ENCODE measurements at places on chromosomes 16 and 17.

DNA sequence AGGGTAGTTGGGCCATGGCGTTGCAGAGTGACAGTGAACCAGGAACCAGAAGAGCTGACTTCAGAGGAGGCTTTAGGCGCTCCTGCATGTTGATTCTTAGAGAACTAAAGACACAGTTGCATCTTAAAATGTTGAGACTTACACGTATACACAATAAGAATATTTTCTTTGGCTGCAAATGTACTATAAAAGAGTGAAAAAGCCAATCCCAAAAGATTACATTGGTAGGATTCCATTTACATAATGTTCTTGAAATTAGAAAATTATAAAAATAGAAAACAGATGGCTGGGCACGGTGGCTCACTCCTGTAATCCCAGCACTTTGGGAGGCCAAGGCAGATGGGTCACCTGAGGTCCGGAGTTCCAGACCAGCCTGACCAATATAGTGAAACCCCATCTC lies 738.8 kb downstream of the WWOX start:
- DNase-seq: no peak

DNA sequence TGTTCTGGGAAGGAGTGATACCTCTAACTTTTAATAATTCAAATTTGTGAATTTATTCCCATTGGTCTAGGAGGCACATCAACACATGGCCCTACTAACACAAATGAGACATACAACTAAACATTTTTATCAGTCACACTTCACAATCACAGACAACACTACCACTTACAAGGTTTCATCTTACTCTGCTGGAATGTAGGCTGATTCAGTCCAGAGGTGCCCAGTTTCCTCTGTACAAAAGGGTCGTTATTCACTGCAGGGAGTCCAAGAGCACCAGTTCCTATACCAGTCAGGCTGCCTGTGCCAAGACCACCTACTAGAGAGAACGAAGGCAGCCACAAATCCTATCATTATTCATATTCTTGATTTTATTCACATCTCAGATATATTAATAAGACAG lies 41.4 kb downstream of the SETD6 start:
- DNase-seq: no peak

DNA sequence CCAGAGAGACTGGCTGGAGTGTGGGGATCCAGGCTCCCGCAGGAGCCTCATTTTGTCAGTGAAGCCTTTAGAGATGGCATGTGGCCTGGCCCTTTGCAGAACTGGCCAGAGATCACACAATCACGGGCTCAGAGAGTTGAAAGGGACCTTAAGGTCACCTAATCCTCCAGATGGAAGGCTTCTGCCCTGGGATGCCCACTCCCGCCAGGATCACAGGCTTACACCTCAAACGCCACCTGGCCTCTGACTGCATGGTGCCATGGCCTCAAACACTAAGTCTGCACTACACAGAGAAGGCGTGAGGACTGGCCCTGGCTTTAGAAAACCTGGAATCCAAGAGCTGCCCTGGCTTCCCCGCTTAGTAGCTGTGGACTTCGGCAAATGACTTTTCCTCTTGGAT lies 306.8 kb upstream of the CCL2 start:
- DNase-seq: no peak

DNA sequence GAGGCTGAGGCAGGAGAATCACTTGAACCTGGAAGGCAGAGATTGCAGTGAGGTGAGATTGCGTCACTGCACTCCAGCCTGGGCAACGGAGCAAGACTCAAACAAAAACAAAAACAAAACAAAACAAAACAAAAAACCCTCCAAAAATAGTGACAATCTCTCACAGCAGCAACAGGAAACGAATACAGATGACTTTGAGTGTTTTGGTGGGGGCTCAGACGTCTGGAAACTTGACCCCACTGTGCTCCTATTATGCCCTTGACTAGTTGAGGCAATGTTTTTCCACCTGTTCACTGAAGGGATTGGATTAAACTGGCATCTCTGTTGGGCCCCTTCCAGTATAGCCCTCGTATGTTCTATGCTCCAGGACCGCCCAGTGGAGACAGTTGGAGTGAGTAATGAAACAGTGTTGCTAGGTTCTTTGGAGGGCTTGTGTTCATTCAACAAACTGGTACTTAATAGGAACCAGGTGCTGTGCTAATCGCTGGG lies 167.0 kb downstream of the UTP18 start:
- DNase-seq: no peak

- no peak for DNase-seq
Measured at GRCh38 chr16:75258807-75259141, 7.3 kb upstream of the BCAR1 start.

DNA sequence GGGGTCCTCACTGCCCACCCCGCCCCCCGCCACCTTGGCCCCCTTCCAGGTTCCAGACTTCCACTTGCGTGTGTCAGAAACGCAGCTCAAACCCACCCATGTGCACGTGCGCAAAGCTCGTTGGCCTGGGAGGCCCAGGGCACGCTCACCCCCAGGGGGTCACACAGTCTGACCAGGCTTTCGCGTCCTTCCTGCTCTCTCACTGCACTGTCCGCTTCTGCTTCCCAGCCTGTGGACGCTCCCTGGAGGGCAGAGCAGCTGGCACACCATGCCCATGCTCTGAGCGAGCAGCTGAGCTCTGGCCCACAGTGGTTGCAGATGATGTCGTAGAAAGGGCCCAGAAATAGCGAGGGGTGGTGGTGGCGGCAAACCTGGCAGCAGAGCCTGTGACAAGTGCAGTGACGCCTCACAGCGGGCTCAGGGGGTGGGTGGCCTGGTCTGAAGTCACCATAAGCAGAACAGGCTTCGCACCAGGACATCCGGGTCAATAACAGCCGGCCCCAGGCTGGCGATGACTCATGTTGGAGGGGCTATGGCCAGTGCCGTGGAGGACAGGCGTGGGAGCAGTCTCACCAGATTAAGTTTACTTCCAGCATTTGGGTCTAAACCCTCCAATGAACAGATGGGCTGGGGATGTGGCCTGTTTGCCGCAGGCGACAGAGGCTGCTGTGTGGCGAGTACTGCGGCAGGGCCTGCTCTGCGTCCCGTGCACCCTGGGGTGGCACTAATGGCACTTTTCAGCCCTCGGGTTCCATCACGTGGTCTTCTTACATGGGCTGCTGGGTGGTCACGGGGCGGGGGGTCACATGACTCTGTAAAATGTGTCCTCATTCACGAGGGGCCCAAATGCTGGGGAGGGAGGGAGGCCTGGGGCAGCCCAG lies 49.0 kb downstream of the NT5M start:
- DNase-seq: no peak

DNA sequence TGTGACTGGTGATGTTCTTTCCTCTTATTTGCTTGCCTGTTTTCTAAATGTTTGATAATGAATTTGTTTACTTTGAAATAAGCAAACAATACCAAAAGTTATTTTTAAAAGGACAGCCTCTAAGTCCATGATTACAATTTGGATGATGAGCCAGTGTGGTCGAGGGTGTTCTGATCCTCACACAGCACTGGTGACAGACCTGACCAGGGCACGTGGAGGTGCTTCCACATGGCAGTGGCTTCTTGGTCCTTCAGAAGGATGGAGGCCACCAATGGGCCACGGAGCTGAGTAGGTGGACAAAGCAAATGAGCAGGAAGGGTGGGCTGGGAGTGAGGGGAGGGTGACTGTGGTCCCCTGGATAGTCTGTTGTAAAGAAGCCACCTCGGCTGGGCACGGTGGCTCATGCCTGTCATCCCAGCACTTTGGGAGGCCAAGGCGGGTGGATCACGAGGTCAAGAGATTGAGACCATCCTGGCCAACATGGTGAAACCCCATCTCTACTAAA lies 4.2 kb upstream of the TEX19 start:
- no peak for DNase-seq

GRCh38 chr17:11637796-11638195 lies 39.5 kb downstream of the DNAH9 start:
- no peak for DNase-seq

GRCh38 chr16:50002190-50002589 lies 22.8 kb upstream of the CNEP1R1 start:
- DNase-seq: no peak

- no peak for DNase-seq
Measured at GRCh38 chr16:27518226-27518625, 31.5 kb downstream of the GTF3C1 start.

- DNase-seq: no peak
Measured at GRCh38 chr16:23868136-23868535, 32.4 kb downstream of the PRKCB start.

GRCh38 chr17:73030995-73031394 lies 61.5 kb downstream of the SLC39A11 start:
- DNase-seq: no peak

- DNase-seq: no peak
Measured at GRCh38 chr17:63464691-63465236, 12.1 kb upstream of the ACE start.

DNA sequence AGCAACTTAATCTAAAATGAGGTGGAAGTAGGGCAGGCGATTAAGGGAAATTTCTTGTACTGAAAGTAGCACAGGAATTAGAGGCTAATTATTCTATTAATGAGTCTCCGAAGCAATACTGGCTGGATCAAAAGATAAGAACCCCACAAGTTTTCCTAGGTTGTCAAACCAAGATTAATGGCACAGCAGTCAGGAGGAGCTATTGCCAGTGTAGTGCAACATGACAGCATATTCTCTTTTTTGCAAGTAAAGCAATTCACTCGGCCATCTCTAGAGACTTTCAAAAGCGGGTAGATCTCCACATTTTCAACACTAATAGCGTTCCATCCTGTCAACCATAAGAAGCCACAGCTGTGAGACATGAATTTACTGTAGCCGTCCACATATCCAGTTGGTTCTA lies 81.2 kb downstream of the CYB561 start:
- DNase-seq: no peak

GRCh38 chr17:39605492-39606433 lies 2.0 kb downstream of the NEUROD2 start:
- DNase-seq: no peak

DNA sequence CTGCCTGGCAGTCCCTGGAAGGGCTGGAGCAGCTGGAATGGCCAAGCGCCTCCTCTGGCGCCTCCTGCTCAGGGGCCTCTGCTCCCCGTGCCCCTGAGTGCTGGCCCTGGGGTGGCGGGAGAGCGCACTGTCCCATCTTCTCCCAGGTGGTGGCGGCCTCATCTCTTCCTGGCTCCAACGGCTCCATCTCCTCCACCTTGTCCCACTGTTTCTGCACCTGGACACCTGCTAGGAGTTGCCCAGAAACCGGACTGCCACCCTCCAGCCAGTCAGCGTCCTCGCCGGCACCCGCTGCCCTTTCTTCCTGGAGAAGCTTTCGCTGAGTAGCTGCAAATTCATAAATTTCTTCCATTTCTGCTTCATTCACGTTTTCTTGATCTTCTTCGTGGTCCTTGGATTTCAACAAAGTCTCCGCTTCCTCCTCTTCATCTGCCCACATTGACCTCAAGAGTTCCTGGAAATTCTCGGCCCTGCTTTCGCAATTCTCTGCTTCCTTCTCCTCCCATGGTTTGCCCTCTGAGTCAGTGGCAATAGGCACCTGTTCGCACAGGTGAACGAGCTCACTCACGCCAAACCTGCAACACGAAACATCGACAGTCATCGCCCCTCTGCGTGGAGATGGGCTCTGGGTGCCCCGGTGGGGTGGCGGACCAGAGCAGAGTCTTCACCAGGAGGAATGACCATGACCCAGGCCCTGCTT lies 13.7 kb upstream of the NLRC3 start:
- no peak for DNase-seq

DNA sequence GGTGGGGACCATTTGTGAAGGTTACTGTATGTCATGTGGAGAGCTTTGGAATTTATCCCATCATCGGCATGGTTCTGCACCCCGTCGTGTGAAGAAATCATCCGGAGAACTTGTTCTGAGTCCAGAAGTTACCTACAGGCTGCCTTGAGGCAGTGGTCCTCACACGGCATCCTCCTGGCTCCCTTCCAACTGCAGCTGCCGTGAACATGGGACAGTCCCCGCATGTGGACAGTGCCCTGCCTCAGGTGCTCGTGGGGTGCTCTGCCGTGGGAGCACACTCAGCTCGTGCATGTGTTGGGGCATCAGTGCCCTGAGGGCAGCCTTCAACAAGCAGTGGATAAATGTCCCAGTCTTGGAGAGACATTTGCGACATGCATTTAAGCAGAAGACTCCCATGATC lies 188.7 kb downstream of the KATNIP start:
- DNase-seq: no peak

DNA sequence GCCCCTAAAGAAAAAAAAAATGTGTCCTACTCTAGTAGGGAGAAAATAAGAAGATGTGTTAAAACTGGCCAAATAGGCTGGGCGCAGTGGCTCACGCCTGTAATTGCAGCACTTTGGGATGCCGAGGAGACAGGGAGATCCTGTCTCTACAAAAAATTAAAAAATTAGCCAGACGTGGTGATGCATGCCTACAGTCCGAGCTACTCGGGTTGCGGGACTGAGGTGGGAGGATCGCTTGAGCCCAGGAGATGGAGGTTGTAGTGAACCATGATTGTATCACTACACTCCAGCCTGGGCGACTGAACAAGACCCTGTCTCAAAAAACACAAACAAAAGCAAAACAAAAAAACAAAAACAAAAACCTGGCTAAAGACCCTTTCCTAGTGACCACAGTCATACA lies 15.9 kb downstream of the ZFHX3 start:
- DNase-seq: no peak

DNA sequence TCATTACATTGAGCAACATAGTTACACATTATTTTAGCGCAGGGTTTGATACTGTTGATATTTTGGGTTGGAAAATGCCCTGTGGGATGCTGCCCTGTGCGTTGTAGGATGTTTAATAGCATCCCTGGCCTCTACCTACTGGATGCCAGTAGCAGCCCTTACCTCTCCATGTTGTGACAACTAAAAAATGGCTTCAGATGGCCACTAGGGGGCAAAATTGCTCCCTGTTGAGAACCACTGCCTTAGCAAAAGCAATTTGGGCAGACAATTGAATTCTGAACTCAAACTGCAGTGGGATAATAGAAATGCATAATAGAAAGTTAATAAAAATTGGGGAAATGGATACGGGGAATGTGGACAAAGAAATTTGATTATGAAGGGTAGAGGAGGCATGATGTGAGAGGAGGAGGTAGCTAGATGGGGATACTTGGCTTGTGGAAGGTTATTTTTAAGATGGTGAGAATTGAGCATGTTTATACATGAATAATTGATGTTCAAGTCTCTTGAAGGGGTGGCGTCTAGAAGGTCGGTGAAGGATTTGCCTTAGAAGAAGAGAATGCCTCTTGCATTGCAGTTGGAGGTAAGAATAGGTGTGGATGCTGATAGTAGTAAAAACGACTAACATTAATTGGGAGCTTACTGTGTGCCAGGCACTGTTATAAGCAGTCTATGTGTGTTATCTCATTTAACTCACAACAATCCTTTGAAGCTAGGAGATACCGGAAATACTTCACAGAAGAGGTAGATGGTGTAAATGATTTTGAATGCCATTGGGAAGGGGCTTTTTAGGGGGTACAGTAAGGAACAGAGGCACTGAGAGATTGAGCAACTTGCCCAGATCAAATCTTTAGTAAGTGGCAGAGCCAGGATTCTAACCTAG lies 19.0 kb downstream of the HEATR9 start:
- DNase-seq: no peak

GRCh38 chr16:19218581-19218980 lies 50.5 kb downstream of the SYT17 start:
- no peak for DNase-seq

- DNase-seq: no peak
Measured at GRCh38 chr16:10494343-10495030, 85.9 kb downstream of the EMP2 start.

Data from NCI-H1417 treated with DMSO at 0.1 percent for 48 hours (cell line).